ENCODE measurements at places on chromosomes 7 and 10. TPM values are rescaled to one million over a fixed set of nuclear protein-coding genes. Genes with fewer than 3 reads are reported as not detected.

Gene PMPCB
- total RNA-seq: 74.4 TPM

Gene GOLGA7B
- 0.07 TPM for total RNA-seq

Gene HTRA1
- 18.3 TPM for total RNA-seq

Gene ZWINT
- 66.9 TPM for total RNA-seq

Gene HOXA13
- total RNA-seq: not detected

Gene EBLN1
- total RNA-seq: not detected

Gene SLC35G1
- total RNA-seq: 5.3 TPM

Gene LIPJ
- not detected for total RNA-seq

Gene TEX36
- total RNA-seq: not detected

Gene SCRN1
- 105 TPM for total RNA-seq

Gene COL1A2
- total RNA-seq: 81.2 TPM

Gene EPO
- 0.63 TPM for total RNA-seq

Gene TRIM56
- total RNA-seq: 23.4 TPM

Gene CAMK1D
- total RNA-seq: 8.0 TPM

Gene ZCCHC24
- 6.2 TPM for total RNA-seq

Gene ZC3HAV1L
- total RNA-seq: 7.1 TPM

Gene CRYGN
- total RNA-seq: 1.6 TPM

Gene LOXL4
- 0.21 TPM for total RNA-seq

Gene COL13A1
- total RNA-seq: 4.2 TPM

Gene SYCE1
- total RNA-seq: not detected

Gene ECHDC3
- total RNA-seq: 17.1 TPM

Gene CPA2
- total RNA-seq: 0.90 TPM

Gene RASA4B
- 6.2 TPM for total RNA-seq

Gene MYL10
- total RNA-seq: not detected

Gene HTR5A
- not detected for total RNA-seq

Gene PNLIPRP3
- not detected for total RNA-seq

Gene FOXI2
- 1.4 TPM for total RNA-seq

Gene SPDYE6
- not detected for total RNA-seq

Gene ICA1
- 33.4 TPM for total RNA-seq

Gene MPP7
- total RNA-seq: 7.7 TPM

Gene FAM237B
- total RNA-seq: not detected

Gene SAP25
- 9.7 TPM for total RNA-seq

Gene CYP51A1
- total RNA-seq: 81.4 TPM

Gene ATP6V0A4
- 1.3 TPM for total RNA-seq

Gene ELAPOR2
- 41.6 TPM for total RNA-seq

Gene SFTPA1
- 4.4 TPM for total RNA-seq

Gene SLC25A13
- 71.1 TPM for total RNA-seq

Gene SORCS1
- 3.3 TPM for total RNA-seq

Gene HNRNPF
- total RNA-seq: 358 TPM

Gene TMEM248
- 59.1 TPM for total RNA-seq

Gene GPR15LG
- total RNA-seq: not detected

Gene CHAT
- not detected for total RNA-seq

Gene TACC2
- 22.2 TPM for total RNA-seq

Gene EXOSC1
- 53.7 TPM for total RNA-seq

Gene PTF1A
- total RNA-seq: 0.11 TPM
